ENCODE measurements at places on chromosomes 2 and 18.

- DNase-seq, result peak; percentile 67
These were observed 14.3 kb upstream of the STAM2 start for GRCh38 chr2:152189622-152190495.

GRCh38 chr2:176569574-176569973, 300.3 kb downstream of the MTX2 start:
- no peak for DNase-seq

DNA sequence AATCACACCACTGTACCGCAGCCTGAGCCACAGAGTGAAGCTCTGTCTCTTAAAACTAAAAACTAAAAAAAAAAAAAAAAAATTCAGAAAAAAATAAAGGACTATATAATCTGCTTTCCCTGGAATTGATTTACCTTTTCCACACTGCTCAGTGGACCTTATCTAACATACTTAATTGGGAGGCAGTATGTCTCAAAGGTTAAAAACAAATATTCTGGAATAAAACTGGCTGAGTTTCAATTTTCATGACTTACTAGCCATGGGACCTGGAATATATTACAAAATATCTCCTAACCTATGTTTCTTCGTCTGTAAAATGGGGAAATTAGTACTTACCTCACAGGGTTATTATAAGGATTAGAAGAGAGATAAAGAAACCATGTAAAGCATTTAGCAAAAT, 11.8 kb downstream of the NCKAP1 start:
- DNase-seq, result no peak

DNA sequence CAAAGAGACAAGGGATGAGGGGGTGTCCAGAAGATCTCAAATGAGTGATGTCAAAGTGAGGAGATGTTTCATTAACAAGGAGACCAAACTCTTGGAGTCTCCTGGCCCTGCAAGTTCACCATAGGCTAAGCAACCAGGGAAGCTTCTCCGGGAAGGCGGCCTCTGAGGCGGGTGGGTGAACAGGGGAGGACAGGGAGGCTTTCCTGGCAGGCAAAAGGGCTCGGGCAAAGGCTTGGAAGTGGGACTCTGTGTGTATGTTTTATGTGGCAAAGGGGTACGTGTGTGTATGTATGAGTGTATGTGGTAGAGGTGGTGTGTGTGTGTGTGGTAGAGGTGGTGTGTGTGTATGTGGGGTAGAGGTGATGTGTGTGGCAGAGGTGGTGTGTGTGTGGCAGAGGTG, 163.9 kb downstream of the DYSF start:
- DNase-seq, result no peak

DNA sequence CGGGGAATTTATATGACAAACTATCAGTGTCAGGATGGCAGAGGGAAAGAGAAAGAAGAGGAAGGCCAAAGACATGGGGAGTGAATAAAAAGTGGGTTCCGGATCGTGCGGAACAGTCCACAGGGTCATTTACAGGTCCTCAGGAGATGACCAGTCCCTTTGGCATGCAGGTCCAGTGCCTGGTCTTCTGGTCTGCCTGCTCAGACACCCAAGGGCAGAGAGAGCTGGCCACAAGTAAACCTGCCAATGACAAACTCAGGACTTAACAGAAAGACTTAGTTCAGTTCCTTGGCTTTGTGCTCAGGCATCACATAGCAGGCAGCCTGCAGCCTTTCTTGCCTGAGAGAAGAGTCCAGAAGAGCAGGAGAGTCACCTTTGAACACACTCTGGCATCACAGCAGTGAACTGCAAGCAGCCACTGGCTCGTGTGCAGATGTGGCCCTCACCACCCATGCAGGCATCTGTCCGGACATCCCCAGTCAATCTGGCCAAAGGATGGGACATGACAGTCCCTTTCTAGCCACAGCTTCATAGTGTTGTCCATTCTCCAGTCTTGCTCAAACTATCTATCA, 14.0 kb downstream of the TMEM127 start:
- peak; percentile 97 for DNase-seq

- DNase-seq, result no peak
These were observed 78.7 kb downstream of the USP40 start for GRCh38 chr2:233487748-233488345.

DNA sequence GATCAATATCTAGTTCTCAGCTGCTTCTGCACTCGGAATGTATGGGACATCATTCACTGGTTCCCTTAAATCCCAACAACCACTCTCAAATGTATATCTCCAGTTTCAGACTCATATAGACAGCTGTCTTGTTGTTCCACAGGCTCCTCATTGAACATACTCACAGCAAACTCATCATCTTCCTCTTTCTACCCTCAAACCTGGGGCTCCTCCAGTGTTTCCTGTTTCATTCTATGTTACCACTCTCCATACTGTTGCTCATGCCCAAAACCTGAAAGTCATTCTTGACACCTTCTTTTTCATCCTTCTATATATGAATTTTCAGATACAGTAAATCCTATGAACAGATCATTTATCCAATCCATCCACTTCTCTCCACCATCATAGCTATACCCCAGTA, 18.7 kb upstream of the REL start:
- DNase-seq, result no peak

GRCh38 chr2:181163139-181163538, 182.7 kb downstream of the UBE2E3 start:
- no peak for DNase-seq

DNA sequence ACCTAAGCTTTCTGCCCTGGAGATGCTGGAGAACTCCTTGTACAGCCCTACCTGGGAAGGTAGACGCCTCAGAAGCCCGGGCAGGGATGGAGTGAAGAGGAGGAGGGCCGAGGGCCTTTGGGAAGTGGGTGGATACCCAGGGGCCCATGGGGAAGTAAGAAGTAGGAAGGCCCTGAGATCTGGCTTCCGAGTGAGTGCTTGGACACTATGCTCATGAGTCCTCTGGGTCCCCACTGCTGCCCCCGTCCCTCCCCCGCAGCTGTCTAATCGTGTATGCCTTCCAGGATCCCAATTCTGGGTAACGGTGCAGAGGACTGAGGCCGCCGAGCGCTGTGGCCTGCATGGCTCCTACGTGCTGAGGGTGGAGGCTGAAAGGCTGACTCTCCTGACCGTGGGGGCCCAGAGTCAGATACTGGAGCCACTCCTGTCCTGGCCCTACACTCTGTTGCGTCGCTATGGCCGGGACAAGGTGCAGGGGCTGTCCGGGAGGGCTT, 1.1 kb downstream of the DOK1 start:
- no peak for DNase-seq
